ENCODE measurements at places on chromosomes 6 and 20.

DNA sequence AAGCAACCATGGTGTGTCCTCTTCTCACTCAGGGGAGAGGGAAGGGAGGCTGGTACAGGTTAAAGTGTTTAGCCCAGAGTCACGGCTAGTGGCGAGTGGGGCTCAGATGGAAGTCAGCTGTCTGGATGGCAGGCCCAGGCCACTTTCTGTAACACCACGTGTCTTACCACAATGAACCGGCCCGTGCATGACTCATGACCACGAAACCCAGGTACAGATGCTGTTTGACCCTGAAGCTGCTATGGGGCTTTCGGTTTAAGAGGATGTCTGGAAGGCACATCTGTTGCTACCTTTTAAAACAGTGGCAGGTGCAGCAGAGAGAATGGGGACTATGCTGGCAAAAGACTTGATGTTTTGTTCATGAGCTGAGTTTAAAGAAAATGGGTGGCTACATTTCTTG is 36.5 kb upstream of the MPC1 start:
- peak; percentile 36 for DNase-seq

DNA sequence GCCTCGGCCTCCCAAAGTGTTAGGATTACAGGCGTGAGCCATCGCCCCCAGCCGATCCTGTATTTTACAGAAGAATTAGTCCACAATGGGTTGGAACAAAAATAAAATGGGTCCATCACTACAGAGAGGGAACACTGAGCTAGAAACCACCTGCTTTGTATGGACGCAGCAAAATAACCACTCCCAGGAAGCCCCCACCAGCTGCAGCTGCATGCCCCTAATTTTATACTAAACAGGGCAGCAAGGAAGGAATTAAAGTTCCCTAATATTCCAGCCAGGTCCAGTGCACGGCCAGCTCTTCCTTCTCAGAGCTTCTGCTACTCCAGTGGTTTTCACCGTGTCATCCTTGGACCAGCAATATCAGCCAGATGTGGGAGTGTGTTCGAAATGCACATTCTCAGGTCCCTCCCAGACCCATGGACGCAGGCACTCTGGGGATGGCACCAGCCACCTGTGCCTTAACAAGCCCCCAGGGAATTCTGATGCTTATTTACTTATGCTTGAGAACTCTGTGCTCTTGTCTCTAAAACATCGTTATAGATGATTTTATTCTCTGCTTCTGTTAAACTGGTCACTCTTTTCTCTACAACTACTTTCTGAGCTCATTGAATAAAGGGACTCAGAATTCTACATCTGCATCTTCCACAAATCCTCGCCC is 189.5 kb upstream of the SLC24A3 start:
- no peak for DNase-seq

- no peak for DNase-seq
Measured at GRCh38 chr20:15026759-15027158, 689.3 kb upstream of the FLRT3 start.

GRCh38 chr6:163333701-163334663 is 80.5 kb upstream of the QKI start:
- no peak for DNase-seq

GRCh38 chr20:53302695-53303412 is 290.8 kb downstream of the ZNF217 start:
- DNase-seq: no peak

DNA sequence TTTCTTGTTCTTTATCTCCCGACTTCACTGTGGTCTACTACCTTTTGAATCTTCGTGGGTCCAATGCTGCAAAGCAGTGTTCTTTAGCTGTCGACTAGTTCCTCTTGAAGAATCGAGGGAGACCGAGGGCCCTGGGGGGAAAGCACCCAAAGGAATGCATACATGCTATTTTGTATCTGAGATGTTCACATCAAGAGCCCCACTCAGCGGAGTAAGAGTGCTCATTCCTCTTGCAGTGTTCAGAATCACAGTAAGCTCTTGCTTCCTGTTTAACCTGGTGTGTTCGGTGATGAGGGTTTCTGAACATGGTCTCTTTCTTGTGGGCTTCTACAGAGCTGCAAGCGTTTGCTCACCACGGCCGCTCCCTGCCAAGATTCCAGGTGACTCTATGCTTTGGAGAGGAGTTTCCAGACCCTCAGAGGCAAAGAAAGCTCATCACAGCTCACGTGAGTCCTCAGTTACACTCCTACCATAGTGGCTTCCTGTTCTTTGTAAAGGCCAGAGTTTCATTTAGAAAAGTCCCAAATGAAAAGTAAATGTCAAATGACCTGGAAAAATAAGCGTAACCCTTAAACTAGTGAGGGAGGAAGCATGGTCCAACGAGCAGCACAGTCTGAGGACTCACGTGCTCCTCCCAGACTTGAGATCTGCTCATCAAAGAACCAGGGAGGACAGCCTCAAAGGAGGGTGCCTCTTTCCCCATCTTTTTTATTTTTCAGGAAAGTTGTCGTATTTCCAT is 13.3 kb downstream of the IRF4 start:
- no peak for DNase-seq

- DNase-seq: peak; percentile 42
Measured at GRCh38 chr6:166775180-166775922, 148.3 kb upstream of the RPS6KA2 start.

GRCh38 chr6:43070028-43070632 is 6.0 kb upstream of the PTK7 start:
- DNase-seq: no peak

DNA sequence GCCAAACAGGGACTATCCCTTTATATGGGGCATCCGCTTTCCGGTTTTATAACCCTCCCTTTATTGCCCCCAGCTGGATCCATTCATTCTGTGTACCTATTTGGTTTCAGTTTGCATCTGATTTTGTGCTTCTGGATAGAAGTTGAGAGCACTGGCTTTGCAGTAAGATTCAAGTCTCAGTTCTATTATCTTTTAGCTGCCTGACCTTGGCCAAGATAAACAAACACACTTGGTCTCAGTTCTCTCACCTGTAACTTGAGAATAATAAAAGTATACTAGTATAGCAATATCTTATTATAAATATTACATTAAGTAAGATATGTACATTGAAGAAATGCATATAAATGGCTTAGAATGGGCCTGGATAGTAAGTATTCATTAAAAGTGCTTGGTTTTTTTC is 182.4 kb upstream of the TSHZ2 start:
- DNase-seq: no peak

- DNase-seq: no peak
Measured at GRCh38 chr20:40802886-40803285, 113.8 kb upstream of the MAFB start.

DNA sequence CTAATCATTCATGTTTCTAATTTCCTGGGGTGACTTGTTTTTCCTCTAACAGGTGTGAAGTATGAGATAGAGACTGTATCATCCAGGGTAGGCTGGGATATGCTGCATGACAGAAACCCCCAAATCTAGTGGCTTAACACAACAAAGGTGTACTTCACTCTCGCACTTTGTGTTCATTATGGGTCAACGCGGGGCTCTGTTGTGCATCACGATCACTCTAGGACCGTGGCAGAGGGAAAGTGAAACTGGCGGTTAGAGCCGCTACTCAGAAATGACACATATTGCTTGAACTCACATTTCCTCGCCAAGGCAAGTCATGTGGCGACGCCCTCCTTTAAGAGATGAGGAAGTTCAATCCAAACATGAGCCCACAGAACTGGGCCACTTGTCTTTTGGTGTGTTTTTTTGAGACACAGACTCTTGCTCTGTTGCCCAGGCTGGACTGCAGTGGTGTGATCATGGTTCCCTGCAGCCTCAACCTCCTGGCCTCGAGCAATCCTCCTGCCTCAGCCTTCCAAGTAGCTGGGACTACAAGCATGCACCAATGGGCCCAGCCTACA is 41.3 kb downstream of the PCNA start:
- DNase-seq: peak; percentile 49

DNA sequence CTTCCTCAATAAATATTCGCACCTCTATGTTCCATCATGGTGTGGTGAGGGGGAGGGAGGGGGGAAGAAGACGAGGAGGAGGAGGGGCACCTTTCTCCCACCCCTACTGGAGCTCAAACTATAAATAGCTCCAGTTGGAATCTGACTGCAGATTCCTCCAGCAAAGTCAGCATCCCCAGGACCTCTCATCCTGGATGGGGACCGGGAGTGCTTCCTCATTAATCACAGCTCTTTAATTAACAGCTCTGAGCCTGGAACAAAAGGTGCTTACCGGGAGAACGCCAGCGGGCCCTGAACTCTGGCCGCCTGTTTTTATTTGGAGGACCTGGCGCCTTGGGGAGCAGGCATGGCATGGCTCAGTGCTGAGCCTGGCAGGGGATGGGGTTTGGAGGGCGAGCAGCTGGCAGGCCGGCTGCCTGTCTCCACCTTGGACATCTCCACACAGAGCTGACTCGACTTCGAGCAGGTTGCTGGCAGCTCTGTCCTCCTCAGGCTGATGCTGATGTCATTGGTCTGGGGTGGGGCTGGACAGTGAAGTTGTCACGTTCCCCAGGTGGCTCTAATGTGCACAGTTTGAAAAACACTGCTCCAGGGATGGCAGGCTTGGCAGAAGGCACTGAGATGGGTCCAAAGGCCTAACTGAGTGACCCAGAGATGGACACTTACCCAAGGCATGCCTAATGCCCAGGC is 180.4 kb downstream of the DHX35 start:
- no peak for DNase-seq

DNA sequence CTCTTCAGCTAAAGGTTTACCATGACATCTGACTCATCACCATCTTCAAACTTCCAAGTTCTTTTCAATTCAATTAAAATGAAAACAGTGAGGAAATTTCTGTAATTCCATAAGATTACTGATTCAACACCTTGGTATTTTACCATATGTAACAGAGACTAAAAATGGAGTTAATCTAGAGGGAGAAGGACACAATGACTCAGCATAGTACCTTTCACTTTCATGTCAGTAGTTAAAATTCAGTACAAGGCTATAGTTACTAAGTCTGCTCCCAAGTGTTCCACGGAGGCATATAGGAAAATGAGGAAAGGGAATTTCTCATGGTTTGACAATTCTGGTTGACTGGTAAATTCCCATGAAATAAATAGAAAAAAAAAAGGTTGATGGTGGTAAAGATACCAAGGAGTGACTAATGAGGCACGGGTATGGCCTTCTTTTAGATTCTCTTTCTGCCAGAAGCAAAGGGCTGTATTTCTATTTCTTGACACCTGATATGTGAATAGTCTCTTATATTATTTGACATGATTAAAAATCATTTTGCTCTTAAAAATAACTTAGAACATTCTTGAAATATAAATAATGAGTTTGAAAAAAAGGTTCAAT is 526.7 kb upstream of the ADGRB3 start:
- DNase-seq: no peak

GRCh38 chr20:50186987-50187402 is 3.6 kb upstream of the CEBPB start:
- no peak for DNase-seq

GRCh38 chr20:36645998-36646397 is at the start of gene SLA2:
Gene SLA2 (minus strand): TSS chr20:36646196. CDS start chr20:36641335, 4,861 bp downstream.
- peak; percentile 45 for DNase-seq

GRCh38 chr6:108661430-108661829 is 100.7 kb downstream of the FOXO3 start:
- DNase-seq: no peak

DNA sequence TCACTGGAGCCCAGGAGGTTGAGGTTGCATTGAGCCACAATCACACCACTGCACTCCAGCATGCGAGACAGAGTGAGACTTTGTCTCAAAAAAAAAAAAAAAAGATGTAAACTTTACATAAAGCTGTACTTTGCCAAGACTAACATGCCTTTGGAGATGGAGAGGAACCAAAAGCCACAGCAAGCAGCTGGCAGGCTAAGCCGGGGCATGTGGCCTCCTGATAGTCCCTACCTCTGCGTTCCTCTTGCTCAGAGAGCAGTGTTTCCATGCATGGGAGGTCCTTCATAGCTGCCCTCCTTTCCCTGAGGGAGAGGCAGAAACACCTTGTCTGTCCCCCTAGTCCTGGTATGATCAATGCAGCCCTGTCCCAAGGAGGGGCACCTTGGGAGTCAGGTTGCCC is 35.2 kb downstream of the SPATA2 start:
- no peak for DNase-seq

DNA sequence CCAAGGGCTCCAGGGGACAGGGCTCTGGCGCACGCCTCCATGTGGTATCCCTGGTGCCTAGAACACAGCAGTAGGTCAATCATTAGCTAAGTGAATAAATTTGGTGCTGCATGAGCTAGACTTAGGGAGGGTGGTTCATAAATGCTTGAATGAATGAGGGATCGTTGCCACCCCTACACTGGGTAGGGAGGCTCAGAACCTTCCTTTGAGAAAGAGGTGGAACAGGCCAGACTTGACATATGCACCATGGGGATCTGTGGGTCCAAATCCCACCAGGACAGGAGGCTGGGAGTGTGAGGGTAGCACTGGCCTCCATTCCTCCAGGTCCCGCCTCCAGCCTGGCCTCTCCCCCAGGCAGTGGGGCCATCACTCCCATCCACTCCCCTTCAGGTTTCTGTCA is 13.8 kb downstream of the TEAD3 start:
- DNase-seq: no peak

DNA sequence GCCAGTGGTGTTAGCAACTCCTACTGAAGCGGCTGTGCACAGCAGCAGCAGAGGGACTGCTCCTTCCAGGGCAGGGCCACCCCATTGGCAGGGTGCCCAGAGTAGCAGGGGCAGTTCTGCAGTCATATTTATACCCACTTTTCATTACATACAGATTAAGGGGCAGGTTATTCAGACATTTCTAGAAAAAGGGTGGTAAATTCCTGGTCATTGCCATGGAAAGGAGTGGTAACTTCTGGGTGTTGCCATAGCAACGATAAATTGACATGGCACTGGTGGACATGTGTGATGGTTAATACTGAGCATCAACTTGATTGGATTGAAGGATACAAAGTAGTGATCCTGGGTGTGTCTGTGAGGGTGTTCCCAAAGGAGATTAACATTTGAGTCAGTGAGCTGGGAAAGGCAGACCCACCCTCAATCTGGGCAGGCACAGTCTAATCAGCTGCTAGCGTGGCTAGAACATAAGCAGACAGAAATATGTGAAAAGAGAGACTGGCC is 45.0 kb downstream of the IYD start:
- DNase-seq: no peak

GRCh38 chr6:56204134-56204533 is 43.2 kb downstream of the COL21A1 start:
- no peak for DNase-seq

DNA sequence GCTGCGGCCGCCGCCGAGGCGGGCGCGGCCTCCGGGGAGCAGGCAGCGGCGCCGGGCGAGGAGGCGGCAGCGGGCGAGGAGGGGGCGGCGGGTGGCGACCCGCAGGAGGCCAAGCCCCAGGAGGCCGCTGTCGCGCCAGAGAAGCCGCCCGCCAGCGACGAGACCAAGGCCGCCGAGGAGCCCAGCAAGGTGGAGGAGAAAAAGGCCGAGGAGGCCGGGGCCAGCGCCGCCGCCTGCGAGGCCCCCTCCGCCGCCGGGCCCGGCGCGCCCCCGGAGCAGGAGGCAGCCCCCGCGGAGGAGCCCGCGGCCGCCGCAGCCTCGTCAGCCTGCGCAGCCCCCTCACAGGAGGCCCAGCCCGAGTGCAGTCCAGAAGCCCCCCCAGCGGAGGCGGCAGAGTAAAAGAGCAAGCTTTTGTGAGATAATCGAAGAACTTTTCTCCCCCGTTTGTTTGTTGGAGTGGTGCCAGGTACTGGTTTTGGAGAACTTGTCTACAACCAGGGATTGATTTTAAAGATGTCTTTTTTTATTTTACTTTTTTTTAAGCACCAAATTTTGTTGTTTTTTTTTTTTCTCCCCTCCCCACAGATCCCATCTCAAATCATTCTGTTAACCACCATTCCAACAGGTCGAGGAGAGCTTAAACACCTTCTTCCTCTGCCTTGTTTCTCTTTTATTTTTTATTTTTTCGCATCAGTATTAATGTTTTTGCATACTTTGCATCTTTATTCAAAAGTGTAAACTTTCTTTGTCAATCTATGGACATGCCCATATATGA is 3.2 kb downstream of the MARCKS start:
- no peak for DNase-seq

All from stimulated activated CD8-positive, alpha-beta memory T cell treated with anti-CD3 and anti-CD28 coated beads, Interleukin-2, amount 100 ng/mL, for 1 hour (primary cell).